Stimulated activated CD4-positive, alpha-beta T cell treated with anti-CD3 and anti-CD28 coated beads, Interleukin-4, amount 100 ng/mL, for 4 hours (primary cell): ENCODE measurements at places on chromosomes 12 and 14.

GRCh38 chr12:76244300-76244699, 103.9 kb downstream of the BBS10 start:
- no peak for DNase-seq

- peak; percentile 91 for DNase-seq
These were observed at the start of gene TMBIM6 for GRCh38 chr12:49740930-49741881. Gene TMBIM6 (plus strand): TSS chr12:49741557. CDS start chr12:49752494, 10,937 bp downstream.

DNA sequence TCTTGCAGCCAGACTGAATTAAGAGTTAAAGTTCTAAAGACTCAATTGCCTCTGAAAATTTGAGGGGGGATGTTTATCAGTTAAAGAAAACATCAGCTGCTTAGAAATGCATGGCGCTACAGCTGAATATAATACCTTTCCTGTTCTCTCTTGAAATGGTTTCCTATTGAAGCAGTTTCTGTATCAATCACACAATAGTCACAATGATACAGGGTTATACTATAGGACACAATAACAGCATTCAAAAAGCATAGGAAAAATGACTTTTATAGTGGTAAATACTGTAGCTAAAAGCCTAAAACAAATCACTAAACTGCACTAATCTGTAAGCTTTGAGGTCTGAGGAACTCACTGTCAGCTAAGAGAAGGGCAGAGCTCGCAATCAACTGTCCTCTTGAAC, 15.2 kb downstream of the MDGA2 start:
- DNase-seq, result no peak

- no peak for DNase-seq
These were observed 128.6 kb downstream of the ZFP36L1 start for GRCh38 chr14:68664225-68664681.

GRCh38 chr12:113392988-113393579, 10.6 kb downstream of the SDS start:
- no peak for DNase-seq
